IMR-90 (cell line): ENCODE measurements at places on chromosomes 6 and 20. TPM values are rescaled to one million over a fixed set of nuclear protein-coding genes. Genes with fewer than 3 reads are reported as not detected.

DNA sequence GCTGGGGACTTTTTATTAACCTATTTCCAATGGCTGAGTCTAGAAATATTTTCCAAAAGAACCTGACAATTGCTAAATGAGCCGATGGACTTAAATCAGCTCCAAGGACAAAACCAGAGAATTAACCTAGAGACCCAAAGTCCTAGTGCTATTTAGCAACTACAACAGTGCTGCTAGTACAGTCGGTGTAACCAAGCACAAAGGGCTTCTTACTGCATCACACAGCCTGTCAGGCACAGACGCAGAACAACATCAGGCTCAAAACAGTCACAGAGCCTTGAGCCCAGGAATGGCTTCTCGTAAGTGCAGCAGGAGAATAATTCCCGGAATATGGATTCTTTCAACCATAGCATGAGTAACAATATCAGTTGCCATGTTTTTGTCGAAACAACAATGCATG lies 70.0 kb downstream of the GFOD1 start:
- no peak for DNase-seq

DNA sequence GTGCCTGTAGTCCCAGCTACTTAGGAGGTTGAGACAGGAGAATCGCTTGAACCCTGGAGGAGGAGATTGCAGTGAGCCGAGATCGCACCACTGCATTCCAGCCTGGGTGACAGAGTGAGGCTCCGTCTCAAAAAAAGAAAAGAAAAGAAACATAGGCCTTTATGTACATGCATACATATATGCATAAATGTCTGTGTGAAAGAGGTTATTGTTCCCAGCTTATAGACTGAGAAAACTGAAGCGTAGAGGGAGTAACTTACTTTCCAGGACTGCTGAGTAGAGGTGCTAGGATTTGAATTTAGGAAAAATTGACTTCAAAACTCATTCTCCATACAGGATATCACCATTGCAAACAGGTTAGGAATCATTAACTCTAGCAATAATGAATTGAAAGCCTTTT lies 32.0 kb downstream of the CTNNBL1 start:
- DNase-seq: no peak

DNA sequence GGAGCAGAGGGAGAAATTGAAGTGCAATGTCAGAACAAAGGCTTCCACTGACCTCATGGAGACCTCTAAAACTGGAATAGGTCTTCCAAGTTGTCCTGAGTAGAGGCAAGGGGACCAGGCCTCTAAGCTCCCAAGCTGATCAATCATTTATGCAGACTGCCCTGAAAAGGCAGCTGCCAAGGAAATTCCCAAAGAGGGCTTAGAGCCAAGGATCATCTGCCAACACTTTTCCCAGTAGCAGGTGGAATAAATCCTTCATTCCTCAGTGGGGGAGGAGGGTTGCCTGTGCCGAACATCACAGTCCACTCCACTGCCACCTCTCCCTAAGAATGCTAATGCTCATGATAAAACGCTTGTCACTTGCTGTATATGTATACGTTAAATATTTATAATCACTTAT lies 29.3 kb upstream of the RALY start:
- no peak for DNase-seq

The MRAP2 gene
- total RNA-seq: under 0.01 TPM in 1 of 2 replicates, not detected in the other

The DUSP22 gene
- total RNA-seq: 6.9 and 8.2 TPM in 2 replicates

DNA sequence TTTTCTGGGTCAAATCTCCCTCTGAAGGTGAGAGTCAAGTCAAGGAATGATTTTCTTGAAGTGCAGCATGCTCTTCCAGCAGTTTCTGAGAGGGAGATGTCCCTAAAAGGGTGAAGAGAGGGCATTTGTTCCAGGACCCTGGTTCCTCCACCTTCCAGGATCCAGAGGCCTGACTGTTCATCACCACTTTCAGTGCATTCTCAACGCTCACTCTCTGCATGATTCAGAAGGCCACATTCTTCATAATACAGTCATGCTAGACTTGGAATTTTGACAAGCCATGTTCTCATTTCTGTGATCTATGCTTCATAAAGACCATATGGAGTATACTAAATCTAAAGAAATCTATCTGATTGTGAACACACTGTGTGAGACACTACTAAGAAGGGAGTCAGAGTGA lies 85.1 kb downstream of the PDE7B start:
- DNase-seq: peak; percentile 98

DNA sequence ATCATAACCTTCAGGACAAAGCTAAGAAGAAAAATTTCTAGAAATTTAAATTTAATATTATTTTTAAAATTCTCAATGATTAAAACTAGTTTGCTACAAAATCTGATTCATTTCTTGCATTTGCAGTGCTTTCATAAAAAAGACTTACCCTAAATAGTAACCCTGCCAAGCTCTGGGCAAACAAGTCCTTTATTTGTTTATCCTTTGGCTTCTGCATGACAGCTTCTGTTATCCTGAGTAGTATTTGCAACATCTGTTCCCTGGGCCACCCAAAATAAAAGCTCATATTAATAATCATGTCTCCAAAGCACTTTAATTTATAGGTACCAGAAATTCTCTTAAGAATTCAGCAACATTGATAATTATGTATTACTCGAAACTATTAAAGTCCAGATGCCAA lies 101.3 kb downstream of the RALGAPA2 start:
- DNase-seq: no peak

- DNase-seq: peak; percentile 49
Observed at GRCh38 chr6:30325150-30325872, 1.4 kb upstream of the TRIM39 start.

DNA sequence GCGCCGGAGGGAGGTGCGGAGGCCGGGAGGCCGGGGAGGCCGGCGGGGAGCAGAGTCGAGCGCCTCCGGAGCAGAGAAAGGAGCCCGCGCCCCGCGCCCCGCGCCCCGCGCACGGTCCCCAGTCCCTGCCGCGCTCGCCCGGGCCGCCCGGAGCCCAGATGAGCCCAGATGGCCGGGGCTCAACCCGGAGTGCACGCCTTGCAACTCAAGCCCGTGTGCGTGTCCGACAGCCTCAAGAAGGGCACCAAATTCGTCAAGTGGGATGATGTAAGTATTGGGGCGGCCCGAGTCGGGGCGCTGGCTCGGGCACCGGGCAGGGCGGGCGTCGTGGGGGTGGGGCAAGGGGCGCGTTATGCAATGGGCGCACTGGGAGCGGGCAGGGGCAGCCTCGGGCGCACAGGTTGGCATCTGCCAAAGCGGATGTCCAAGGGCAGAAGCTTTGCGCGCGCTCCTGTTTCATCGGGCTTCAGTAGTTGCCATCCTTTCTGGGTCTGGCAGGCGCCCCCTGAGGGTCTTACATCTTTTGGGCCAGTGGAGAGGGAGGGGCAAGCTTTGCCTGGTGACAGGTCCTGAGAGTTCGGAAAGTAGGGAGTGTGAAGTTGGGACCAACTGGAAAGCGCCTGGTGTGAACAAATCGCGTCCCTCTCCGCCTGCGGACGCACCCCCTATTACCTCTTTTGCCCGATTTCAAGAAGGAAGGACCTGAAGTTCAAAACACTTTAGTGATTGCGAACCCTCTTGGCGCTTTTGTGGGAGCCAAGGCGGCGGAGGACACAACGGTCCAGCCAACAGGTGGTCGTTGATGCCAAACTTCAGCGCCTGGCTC lies 631 bp downstream of the PLCB1 start:
- no peak for DNase-seq

GRCh38 chr6:152046118-152046517 lies 238.6 kb downstream of the ESR1 start:
- no peak for DNase-seq

The C6orf163 gene
- 0.90 and 1.7 TPM in 2 replicates for total RNA-seq

The PREP gene
- 21.0 and 22.8 TPM in 2 replicates for total RNA-seq

- DNase-seq: no peak
Observed at GRCh38 chr6:88813045-88813444, 150.4 kb downstream of the RNGTT start.

GRCh38 chr6:138443979-138444378 lies 40.0 kb downstream of the HEBP2 start:
- no peak for DNase-seq

The TRAPPC3L gene
- under 0.01 TPM in 1 of 2 replicates, not detected in the other for total RNA-seq
